ENCODE measurements at places on chromosomes 4 and X.

GRCh38 chr4:186812592-186812991 lies 88.9 kb upstream of the FAT1 start:
- DNase-seq, result no peak

DNA sequence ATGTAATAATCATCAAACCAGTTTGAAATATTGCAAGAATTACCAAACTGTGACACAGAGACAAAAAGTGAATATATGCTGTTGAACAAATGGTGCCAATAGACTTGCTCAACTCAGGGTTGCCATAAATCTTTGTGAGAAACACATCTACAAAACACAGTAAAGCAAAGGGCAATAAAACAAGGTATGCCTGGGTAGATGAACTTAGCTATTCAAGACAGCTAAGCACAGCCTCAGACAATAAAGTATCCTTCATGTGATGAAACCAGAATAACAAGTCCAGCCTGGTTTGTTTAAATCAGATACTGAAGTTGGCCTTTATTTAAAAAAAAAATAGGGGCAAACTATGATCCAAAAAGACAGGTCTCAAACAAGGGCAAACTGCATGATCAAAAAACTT lies 19.2 kb downstream of the LAMTOR3 start:
- DNase-seq, result no peak

- DNase-seq, result peak; percentile 83
Measured at GRCh38 chrX:1212532-1212931, at the start of gene CRLF2. CRLF2 (minus strand) TSS chrX:1212649; CDS start chrX:1212634, 15 bp downstream.

- peak; percentile 11 for DNase-seq
Measured at GRCh38 chrX:3589474-3589873, 124.0 kb downstream of the PRKX start.

GRCh38 chrX:68989865-68990606 lies 161.2 kb downstream of the EFNB1 start:
- DNase-seq, result peak; percentile 91

DNA sequence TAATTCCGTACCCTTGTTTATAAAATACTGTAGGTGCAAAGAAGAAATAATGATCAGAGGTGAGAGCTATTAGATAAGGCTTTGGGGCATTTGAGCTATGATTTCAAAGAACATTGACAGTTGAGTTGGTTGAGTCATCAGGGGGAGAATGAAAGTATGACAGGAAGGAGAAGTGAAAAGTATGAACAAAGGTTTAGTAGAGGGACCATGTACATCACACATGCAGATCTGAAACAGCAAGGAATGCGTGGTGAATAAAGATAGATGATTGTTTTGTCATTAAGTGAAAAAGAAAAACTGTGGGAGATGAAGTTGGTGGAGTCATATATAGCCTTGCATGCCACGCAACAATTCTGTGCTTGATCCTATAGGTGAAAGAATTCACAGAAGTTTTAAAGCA lies 163.1 kb downstream of the ARAP2 start:
- DNase-seq, result no peak

DNA sequence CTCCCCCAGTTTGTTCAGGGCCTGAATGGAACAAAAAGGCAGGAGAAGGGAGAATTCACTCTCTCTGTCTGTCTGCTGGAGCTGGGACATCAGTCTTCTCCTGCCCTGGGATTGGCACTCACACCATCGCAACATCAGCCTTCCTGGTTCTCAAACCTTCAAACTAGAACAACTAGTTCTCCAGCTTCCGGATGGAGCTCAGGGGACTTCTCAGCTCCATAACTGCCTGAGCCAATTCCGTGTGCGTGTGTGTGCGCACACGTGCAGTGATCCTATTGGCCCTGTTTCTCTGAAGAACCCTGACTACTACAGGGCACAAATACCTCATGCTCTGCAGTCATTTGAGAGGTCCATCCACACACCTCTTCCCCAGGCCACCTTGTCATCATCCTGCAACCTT lies 18.7 kb upstream of the MAN2B2 start:
- DNase-seq, result no peak

GRCh38 chr4:2822461-2823300 lies 21.0 kb upstream of the ADD1 start:
- peak; percentile 3 for DNase-seq

- no peak for DNase-seq
Measured at GRCh38 chrX:53039236-53039635, 9.4 kb upstream of the GPR173 start.

GRCh38 chr4:128854433-128854832 lies 44.9 kb downstream of the JADE1 start:
- DNase-seq, result peak; percentile 45

- DNase-seq, result no peak
Measured at GRCh38 chr4:20259707-20260106, 8.0 kb downstream of the SLIT2 start.

DNA sequence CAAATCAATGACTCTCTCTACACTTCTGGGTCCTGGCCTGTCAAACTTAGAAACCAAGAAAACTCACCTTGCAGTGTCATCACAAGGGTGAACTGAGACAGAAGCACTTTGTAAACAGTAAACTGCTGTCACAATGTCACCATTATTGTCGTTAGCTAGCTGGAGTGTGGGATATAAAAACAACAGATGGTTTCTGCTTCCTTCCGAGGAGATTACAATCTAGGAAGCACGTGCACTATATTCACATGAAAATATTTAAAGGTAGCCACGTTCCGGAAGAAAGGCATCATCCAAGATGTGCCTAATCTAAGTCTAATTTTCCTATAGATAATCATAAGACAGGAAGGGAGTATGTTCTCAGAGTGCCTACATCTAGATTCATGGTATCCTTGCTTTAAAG lies 64.7 kb upstream of the ACSL1 start:
- DNase-seq, result no peak

DNA sequence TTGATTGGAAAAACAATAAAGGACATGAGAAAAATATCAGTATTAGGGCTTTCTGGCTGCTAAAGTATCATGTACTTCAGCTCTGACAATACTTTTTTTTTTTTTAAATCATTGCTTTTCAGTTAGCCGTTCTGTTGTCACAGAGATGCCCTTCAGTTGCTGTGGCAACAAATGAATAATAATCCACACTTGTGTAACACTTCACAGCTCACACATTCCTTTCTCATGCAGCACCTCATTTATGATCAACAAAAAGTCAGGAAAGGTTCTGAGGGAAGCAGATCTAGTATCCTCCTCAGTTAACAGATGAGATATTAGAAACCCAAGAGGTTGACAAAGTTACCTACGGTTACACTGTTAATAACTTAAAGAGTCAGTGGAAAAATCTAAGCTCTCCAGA lies 444.2 kb upstream of the SLIT2 start:
- DNase-seq, result peak; percentile 46

Measured in osteoblast (primary cell).